ENCODE measurements at places on chromosomes 2 and 18.

DNA sequence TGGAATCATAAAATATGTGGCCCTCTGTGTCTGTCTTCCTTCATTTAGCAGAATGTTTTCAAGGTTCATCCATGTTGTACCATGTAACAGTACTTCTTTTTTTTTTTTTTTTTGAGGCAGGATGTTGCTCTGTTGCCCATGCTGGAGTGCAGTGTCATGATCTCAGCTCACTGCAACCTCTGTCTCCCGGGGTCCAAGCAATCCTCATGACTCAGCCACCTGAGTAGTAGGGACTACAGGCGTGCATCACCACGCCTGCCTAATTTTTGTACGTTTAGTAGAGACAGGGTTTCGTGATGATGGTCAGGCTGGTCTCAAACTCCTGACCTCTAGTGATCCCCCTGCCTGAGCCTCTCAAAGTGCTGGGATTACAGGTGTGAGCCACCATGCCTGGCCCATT lies 31.2 kb downstream of the RAB1A start:
- DNase-seq: no peak

GRCh38 chr2:49032936-49033335 lies 121.4 kb downstream of the FSHR start:
- no peak for DNase-seq

GRCh38 chr2:82143343-82143742 lies 1838.8 kb upstream of the LRRTM1 start:
- no peak for DNase-seq

DNA sequence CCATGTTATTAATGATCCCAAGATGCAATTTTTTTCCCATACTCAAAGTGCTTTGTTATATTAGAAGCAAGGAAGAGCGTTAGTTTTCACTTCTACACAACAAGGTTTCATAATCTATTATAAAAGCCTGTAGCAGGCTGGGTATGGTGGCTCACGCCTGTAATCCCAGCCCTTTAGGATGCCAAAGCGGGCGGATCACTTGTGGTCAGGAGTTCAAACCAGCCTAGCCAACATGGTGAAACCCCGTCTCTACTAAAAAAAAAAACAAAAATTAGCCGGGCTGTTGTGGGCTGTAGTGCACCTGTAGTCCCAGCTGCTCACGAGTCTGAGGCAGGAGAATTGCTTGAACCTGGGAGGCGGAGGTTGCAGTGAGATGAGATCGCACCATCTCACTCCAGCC lies 19.0 kb upstream of the SERPINB2 start:
- no peak for DNase-seq

DNA sequence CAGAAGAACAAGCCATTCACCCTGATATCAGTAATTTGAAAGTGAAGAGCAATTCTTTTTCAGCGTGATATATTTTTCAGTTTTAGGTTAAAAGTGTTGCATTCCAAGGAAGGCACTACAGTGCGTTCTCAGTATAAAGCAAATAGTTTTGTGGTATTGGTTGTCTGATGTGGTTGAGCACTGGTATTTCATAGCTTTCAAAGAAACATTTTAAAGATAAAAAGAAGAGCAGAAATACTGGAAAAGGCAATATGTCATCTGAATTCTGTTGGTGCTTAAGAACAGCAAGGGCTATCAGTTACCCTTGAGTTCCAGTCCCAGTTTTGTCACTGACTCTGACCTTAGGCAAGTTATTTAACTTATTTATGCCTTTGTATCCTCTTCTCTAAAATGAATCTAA lies 191.6 kb downstream of the BABAM2 start:
- peak; percentile 8 for DNase-seq
